ENCODE measurements at places on chromosomes 16 and 17. TPM values are rescaled to one million over a fixed set of nuclear protein-coding genes. Genes with fewer than 3 reads are reported as not detected.

- no peak for DNase-seq
Observed at GRCh38 chr16:11482946-11483748, 103.6 kb downstream of the LITAF start.

- no peak for DNase-seq
Observed at GRCh38 chr16:84357191-84357651, 11.1 kb upstream of the ATP2C2 start.

- DNase-seq, result no peak
Observed at GRCh38 chr17:57868007-57868909, 18.4 kb upstream of the MRPS23 start.

DNA sequence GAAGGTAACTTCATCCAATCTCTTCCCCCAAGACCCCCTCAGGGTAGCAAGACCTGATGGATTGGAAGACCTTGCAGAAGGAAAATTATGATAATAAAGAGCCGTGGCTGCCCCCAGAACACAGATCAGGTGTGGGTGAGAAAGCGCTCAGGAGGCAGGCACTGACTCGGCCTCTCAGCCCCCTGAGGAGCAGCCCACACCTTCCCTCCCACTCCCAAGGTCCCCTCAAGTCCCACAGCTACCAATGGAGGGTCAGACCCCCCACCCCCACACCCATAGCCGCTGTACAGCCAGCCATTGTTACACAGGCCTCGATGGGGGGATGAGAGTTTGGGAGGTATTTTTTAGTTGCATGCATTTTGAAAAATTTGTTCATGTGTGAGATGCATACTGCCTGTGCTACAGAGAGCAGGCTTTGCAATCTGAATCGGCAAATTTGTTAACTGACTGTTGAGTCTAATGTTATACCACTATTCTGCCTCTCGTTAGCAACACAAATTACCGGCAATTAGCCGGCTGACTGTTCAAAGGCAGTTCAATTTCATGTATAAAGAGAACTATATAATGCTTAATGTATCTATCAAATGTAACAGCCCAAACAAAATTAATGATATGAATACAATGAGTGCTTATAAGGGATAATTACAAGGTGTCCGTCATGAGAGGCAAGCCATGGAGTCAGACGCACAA, 211.7 kb downstream of the C16orf78 start:
- no peak for DNase-seq

The NT5M gene
- 3.5 TPM for total RNA-seq

The MYCBPAP gene
- total RNA-seq, result 1.2 TPM

The KRTAP1-1 gene
- not detected for total RNA-seq

The TMEM220 gene
- 7.6 TPM for total RNA-seq

Data from chondrocyte (in vitro differentiated cells).